ENCODE measurements at places on chromosomes 11 and 22.

DNA sequence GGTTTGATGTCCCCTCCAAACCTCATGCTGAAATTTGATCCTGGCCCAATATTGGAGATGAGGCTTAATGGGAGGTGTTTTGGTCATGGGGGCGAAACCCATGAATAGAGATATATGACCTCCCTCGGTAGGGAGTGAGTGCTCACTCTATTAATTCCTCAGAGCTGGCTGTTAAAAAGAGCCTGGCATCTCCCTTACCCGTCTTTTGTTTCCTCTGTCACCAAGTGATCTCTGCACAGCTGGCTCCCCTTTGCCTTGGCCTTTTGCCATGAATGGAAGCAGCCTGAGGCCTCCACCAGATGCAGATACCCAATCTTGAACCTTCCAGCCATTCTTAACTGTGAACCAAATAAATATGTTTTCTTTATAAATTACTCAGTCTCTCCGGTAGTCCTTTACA, 4.5 kb upstream of the CCDC81 start:
- no peak for DNase-seq

DNA sequence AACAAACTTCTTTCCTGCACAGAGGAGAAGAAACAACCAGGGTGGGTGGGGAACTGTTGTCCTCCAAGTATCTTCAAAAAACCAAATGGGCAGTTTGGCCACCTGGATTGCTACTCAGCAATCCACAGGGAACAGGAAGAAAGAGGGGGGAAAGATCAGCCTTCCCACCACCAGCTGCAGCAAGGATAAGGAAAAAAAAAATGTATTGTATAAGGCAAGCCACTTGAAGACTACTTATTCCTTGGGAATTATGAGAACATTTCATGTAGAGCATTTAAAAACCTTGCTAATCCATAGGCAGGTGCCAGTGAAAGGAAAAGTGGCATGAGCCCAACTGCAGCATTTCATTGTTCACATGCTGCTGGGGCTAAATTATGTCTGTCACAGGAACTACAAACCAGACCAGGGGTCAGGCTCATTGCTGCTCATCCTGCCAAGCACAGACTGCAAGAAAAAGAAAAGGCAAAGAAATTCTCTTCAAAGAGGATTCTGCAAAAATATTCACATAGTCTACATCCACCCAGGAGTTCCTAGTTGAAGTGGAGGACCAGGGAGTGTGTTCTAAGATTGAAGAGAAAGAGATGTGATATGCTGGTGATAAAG, 2.2 kb downstream of the RAB30 start:
- no peak for DNase-seq

DNA sequence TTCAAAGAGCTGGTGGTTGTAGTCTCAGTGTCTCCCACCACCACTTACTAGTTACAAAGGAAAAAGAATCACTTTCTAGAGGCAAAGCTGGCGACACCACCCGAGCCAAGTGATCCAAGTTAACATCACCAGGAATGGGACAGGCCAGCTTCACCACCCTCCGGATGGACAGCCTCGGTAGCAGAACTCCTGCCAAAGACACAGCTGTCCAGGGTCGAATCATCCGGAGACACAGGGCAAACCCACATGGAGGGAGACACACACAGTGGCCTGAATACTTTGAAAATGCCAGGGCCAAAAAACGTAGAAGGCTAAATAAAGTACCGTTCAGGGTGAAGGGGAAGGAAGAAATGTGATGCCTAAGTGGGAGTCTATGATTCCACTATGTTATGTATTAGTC, 33.1 kb downstream of the KCNQ1 start:
- no peak for DNase-seq

GRCh38 chr11:105144887-105145286, 5.3 kb upstream of the CARD18 start:
- no peak for DNase-seq

DNA sequence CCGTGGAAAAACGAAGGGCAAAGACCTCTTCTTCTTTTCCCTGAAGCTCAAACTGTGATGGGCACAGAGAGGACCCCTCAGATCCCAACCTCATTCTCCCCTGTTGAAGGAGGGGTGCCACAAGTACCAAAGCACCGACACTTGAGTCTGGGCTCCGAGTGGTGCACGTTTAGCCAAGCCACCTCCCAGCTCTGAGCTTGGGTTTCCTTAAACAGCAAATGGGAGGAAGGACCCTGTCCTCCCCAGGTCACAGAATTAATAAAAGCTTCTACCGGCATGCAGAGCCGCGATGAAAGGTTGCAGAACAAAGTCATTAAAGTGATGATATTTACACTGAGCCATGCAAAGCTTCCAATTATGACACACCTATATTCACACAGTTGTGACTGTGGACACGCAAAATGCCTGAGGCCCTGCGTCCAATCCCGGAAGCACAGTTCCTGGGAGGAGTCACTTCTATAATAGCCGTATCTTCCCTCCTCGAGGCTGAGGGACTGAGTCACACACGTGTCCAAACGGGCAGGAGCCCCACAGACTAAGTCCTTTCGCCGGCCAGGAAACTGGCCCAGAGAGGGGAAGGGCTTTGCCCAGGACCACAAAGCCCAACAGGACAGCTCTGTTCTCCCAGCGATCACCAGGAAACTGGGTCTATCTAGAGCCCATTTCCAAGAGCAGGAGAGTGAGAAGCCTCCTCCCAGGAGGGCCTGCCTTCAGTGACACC, 922 bp upstream of the CSNK1E start:
- peak; percentile 25 for DNase-seq

DNA sequence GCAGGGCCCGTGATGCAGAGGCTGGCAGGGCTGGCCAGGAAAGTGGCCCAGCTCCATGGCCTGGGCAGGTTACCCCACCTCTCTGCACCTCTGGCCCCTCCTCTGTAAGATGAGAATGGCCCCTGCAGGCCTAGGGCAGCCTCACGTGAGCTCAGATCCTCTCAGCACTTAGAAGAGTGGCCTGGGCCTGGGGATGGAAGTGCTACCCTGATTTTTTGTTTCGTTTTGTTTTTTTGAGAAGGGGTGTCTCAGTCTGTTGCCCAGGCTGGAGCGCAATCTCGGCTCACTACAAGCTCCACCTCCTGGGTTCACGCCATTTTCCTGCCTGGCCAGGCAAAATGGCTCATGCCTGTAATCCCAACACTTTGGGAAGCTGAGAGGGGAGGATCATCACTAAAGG, 982 bp downstream of the APOBEC3H start:
- no peak for DNase-seq

DNA sequence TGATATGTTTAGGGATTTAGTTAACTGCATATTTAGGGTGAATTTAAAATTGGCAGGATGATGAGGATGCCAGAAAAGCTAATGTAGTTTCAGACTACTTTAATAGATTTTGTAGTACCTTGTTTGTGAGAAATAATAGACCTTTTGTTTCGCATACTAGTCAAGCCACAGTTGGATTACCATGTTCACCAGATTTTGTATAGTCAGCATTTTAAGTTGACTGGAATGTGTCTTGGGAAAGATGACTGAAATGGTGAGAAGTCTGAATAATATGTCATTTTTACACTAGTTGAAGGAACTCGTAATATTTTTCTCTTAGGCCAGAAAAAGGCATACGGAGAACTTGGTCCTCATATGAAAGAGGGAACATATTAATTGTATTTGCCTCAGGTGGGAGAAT, 23.4 kb downstream of the ATM start:
- DNase-seq, result no peak

GRCh38 chr11:130528298-130529261, 80.1 kb downstream of the ADAMTS15 start:
- DNase-seq, result no peak

- no peak for DNase-seq
Observed at GRCh38 chr11:11072067-11072466, 214.2 kb upstream of the ZBED5 start.

DNA sequence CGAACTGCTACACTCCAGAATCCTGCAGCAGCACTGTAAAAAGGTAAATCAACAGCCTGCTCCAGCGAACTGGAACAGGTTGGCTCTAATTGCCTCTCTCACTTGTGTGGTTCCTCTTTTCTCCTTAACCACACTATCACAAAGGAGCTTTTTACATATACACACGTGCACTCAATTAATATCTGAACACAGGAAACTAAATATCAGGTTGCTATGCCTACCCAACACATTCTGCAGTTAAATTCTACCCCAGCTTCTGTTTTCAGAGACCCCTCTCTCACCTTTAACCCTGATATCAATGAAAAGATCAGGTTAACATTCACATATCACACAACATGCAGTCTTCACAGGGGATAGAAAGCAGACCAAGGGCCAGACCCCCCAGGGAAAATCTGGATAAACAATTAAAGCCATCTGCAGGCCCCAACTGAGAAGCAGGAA, 11.0 kb downstream of the RBFOX2 start:
- no peak for DNase-seq

GRCh38 chr22:43826142-43827002, 14.3 kb upstream of the EFCAB6 start:
- peak; percentile 60 for DNase-seq

GRCh38 chr11:134374171-134374570, 37.9 kb downstream of the B3GAT1 start:
- no peak for DNase-seq

GRCh38 chr11:104704888-104705287, 193.4 kb downstream of the CASP12 start:
- DNase-seq, result no peak

GRCh38 chr11:12454782-12455181, 77.4 kb downstream of the PARVA start:
- DNase-seq, result no peak

GRCh38 chr22:35612903-35613302, 4.2 kb downstream of the MB start:
- DNase-seq, result no peak

- DNase-seq, result peak; percentile 38
Observed at GRCh38 chr11:71247551-71248250, 4.7 kb downstream of the SHANK2 start.

- no peak for DNase-seq
Observed at GRCh38 chr11:111696556-111696955, 69.6 kb downstream of the PPP2R1B start.

GRCh38 chr11:117815262-117815803, 9.2 kb downstream of the FXYD2 start:
- DNase-seq, result no peak

DNA sequence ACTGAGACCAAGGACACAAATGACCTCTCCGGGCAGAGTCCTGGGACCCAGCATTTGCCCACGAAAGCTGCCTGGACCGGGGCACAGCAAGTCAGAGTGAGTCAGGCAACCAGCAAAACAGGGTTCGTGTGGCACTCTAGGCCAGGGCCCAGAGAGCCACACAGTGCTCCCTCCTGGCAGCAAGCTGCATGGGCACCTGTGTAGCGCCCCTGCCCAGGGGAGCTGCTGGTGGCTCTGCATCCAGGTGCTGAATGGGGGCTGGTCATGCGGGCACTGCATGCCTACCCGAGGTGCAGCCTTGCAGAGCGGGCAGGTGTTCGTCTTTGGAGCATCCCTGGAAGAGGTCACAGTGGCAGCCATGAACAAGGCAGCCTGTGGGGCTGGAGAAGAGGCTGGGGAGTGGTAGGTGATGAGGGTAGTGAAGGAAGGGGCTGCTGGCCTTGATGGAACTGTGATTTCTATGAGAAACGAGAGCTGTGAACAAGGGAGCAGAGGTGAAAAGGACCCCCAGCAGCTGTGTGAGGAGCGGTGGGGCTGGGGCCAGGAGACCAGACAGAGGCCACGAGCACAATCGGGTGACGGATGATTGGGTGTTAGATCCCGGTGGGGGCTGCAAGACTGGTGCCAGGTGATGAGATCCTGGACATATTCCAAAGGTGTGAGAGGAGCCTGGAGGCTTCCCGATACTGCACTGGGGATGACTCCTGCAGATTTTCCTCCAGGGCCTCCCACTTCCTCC, 63.3 kb downstream of the DGCR2 start:
- DNase-seq, result no peak
